ENCODE measurements at places on chromosomes 5 and 9.

DNA sequence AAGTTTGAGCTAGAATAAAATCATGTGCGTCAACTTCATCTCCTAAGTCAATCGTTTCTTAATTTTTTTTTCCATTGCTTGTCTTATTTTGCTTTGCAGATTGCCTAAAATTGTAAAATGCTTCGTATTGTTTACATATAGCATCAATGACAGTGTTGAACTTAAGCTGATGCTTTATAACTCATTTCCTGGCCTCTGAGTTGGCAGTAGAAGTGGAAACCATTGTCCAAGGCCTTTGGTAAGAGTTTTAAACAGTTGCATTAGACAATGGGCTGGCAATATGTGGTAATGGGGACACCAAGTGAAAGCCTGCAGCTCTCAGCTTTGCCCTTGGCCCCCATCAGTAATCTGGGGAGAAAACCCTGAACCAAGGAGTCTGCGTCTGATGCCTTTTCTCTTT is 154.8 kb upstream of the GAS1 start:
- DNase-seq, result no peak

- no peak for DNase-seq
Measured at GRCh38 chr9:99833735-99834134, 12.1 kb downstream of the NR4A3 start.

DNA sequence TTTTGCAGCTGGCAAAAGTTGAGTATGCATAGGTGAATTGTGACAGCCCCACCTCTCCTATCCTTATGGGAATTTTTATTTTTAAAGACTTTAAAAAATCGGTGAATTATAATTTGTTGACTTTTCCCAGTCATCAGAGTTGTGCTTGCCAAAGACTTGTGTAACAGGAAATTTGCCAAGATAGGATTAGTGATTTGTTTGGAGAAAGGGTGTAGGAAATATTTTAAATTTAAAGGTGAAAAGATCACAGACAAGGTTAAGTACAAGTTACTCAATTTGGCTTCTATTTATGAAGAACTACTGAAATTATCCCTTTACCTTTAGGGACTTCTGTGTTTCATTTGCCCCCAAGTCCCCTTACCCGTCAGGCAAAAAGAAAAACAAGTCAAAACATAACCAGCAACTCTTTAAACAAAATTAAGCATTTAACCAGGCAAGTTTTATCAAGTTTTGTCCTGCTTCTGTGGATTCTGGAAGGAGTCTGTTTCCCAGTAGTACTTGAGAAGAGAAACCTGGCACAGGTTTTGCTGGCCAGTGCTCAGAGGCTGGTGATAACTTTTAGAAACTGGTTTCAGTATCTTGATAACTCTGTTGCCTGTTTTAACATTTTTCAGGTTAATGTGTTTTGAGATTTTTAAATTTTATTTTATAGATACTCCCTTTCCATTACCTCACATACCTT is 285.4 kb downstream of the MAST4 start:
- no peak for DNase-seq

- no peak for DNase-seq
Measured at GRCh38 chr5:100731768-100732167, 171.3 kb downstream of the ST8SIA4 start.

GRCh38 chr5:59782856-59783255 is 110.7 kb downstream of the PDE4D start:
- no peak for DNase-seq

DNA sequence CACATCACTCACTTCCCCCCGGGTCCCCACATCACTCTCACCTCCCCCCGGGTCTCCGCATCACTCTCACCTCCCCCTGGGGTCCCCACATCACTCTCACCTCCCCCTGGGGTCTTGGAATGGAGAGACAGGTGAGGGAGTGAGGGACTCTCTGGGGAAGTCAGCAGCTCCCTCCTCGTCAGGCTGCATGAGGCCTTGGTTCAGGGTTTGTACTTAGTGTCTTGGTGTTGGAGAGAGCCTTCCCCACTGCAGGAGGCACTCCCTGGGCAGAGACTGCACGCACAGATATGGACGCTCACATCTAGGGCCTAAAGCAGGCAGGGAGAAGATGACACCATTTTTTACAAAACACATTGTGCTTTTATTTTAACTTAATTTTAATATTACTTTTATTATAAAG is 56.5 kb upstream of the IRX4 start:
- DNase-seq, result no peak

DNA sequence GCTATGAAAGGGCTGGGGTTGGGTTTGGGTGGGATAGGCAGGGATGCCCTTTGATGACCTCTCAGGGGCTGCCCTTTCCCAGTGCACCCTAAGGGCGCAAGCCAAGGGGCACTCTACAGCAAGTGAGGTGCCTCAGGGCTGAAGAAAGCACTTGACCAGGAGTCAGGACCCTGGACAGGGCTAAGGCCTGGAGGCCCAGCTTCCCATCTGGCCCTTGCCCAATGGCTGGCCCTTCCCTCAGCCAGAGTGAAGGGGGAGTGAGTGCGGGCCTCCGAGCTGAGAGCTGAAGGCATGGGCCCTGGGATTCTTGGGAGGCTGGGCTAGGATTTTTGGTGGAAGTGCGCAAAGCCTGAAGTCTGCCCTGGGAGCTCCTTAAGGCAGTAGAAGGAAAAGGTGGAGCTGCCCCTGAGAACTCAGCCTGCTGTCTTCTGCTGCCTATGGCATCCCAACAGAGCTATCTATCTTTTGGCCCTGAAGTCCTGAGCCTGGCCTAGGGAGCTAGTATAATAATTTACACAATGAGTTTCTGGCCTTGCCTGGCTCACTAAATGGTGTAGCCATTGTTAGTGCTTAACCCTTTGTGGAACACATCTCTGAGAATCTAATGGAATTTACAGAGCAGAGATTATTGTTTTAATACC is 16.4 kb downstream of the JADE2 start:
- no peak for DNase-seq

DNA sequence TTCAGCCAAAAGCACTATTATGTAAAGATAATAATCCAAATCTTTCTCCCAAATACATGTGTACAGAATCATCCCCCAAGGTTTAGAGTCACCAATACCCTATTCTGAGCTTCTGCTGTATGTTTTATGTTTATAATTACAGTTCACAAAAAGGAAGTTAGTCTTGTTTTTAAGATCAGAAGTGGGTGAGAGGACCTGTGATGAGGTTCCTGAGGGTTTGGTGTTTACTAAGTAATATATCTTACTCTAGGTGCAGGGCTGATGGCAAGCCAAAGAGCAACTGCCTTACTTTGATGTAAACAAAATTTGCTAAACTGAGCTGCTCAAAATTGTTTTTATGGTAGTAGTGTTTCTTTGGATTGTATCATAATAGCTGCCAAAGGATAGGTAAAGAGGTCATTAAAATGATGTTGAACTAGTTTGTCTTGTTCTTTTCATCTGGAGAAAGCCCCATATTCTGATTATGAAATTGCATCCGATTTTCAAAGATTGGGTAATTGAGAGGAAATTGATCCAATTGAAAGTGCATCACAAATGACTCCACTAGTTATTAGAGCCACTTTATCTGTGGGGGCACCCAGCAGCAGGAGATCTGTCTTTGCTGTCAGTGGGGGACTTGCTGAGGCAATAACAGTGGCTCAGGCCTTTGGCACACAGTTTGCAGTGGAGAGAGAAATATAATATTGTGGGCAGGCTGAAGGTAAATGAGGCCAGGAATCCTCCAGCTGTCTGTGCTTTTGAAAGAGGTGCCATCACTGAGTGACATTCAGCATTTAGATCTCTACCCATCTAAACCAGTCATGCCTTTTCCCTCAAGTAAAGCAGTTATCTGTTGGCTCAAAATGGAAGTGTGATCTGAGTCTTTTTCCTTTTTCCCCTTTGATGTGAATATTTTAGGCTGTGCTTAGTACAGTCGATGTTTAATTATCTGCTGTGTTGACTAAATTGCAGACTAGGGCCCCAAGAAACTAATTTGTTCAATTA is 14.1 kb downstream of the TRIM32 start:
- DNase-seq, result no peak

GRCh38 chr5:91340532-91340931 is 42.6 kb downstream of the ARRDC3 start:
- no peak for DNase-seq

- DNase-seq, result no peak
Measured at GRCh38 chr5:170488570-170488969, 15.2 kb upstream of the KCNIP1 start.

GRCh38 chr9:124699575-124699974 is 71.5 kb downstream of the NR6A1 start:
- DNase-seq, result no peak

- no peak for DNase-seq
Measured at GRCh38 chr5:75928992-75929391, 154.2 kb upstream of the SV2C start.

DNA sequence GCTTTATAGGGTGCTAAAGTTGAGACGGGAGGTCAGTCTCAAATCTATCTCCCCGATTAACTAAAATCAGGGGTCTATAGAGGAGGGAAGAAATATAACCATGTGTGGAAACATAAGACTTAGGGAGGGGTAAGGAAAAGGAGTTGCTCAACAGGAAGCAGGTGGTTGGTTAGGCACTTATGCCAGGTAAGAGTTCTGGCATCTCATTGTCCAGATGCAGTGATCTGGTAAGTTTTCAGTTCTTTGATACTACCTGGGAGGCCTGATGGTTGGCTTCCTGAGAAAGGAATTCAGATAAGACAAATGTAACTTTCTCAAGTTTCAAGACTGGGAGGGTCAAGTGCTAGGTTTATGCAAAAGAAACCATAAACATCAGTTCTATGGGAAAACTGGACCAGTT is 47.7 kb downstream of the CERT1 start:
- no peak for DNase-seq

GRCh38 chr5:52903142-52903541 is 86.0 kb upstream of the ITGA2 start:
- no peak for DNase-seq

All from iPS DF 6.9 (cell line).